ENCODE measurements at places on chromosomes 7 and 10.

- peak; percentile 12 for DNase-seq
These were observed 3.4 kb downstream of the PRXL2A start for GRCh38 chr10:80411681-80412220.

- no peak for DNase-seq
These were observed 69.5 kb upstream of the CDK13 start for GRCh38 chr7:39880556-39880955.

GRCh38 chr10:109126016-109126415 is 797.3 kb downstream of the XPNPEP1 start:
- no peak for DNase-seq

GRCh38 chr7:94366832-94367231 is 27.9 kb upstream of the COL1A2 start:
- DNase-seq, result no peak

GRCh38 chr10:61835946-61836887 is 65.3 kb upstream of the ARID5B start:
- no peak for DNase-seq

DNA sequence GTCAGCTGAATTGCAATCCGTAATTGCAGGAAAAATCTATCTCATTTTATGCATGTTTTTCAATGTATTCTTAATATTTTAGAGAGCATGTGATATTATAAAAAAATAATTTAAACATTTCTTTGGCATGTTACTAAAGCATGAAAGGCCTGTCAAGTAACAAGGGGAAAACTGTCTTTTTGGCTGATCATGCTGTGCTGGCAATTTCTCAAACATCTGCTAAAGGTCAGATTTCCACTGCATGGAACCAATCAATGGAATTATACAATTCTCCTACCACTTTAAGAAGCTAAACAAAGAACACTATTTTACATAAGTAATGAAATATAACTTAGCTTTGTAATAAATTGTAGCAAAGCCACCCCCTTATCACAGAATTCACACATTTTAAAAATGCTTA is 49.4 kb downstream of the JMJD1C start:
- no peak for DNase-seq

- DNase-seq, result no peak
These were observed 775 bp upstream of the ABHD11 start for GRCh38 chr7:73739387-73739767.

DNA sequence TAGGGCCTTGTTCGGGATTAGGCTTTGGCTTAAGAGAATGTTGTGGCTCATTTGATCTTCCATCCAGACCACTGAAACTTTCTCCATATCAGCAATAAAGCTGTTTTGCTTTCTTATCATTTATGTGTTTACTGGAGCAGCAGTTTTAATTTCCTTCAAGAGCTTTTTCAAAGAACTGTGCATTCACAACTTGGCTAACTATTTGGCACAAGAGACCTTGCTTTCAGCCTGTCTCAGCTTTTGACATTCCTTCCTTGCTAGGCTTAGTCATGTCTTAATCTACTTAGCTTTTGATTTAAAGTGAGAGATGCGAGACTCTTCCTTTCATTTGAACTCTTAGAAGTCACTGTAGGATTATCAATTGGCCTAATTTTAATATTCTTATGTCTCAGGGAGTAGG is 19.1 kb upstream of the AKR1B1 start:
- DNase-seq, result no peak

DNA sequence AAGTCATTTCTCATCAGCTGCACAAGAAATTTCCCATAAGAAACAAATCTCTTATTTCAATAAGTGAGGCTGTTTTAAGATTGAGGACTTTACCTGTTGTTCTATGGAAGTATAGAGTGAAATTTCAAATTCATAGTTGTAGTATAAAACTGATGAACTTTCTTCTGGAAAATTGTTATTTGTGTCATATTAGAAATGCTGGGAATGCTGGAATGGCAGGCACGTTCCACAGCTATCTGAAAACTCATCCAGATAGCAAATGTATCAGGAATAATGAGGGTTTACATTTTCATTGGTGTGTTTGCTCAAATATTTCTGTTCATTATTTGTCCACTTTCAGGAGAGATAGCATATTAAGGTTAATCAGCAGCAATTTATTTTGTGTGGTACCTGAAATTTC is 40.8 kb downstream of the CPED1 start:
- DNase-seq, result no peak

- DNase-seq, result no peak
These were observed 48.4 kb upstream of the INPP5A start for GRCh38 chr10:132489053-132489703.

GRCh38 chr10:65796472-65796871 is 1129.4 kb upstream of the LRRTM3 start:
- no peak for DNase-seq

DNA sequence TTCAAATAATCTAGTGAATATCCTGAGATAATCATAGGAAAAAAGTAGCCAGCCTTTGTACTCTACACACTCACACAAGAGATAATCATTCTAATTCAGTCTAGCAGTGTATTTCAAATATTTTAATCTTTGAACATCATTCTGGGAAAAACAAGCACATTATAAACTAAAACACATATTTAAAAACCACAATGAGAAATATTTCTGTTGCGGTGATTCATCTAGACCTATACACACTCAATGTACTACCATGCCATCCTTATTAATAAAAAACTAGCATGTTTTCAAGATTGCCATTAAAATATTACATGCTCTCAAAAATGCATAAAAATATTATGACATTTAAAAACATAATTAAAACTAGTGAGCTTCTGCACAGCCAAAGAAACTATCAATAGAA is 11.8 kb downstream of the COG5 start:
- DNase-seq, result no peak

DNA sequence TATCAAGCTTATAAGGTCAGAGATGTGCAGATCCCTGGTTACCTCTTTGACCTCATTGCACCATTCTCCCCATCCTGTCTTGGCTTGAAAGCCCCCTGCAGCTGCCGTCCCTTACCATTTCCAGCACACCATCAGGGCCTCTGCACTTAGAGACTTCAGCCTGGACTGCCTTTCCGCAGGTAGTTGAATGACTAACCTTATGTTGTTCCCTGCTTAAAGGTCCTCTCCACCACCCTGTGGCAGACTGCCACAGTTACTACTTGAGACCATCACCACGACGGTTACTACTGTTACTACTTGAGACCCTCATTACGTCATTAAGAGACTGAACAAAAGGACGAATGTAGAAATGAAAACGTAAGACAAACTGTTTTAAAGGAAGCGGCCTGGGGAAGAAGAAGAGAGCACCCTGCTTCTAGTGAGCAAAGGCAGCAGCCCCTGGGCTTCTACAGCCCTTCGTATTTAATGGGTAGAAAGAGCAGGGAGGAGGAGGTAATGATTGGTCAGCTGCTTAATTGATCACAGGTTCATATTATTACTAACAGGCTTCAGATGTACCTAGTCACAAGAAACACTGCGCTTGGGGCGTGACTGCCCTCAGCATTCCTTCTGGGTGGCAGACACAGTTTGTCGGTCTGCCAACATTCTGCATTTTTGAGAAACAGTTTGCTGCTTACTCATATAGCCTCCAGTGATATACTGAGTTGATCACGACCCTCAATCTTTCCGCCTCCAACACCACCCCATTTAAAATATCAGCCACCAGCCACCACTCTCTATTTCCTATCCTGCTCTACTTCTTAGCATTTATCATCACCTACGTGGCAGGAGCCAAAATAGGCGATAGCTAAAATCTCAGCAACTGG is 74.1 kb upstream of the PARD3 start:
- no peak for DNase-seq

GRCh38 chr10:104391150-104391968 is 37.7 kb downstream of the CFAP58 start:
- peak; percentile 18 for DNase-seq

GRCh38 chr7:35695473-35695850 is 527 bp upstream of the HERPUD2 start:
- no peak for DNase-seq

DNA sequence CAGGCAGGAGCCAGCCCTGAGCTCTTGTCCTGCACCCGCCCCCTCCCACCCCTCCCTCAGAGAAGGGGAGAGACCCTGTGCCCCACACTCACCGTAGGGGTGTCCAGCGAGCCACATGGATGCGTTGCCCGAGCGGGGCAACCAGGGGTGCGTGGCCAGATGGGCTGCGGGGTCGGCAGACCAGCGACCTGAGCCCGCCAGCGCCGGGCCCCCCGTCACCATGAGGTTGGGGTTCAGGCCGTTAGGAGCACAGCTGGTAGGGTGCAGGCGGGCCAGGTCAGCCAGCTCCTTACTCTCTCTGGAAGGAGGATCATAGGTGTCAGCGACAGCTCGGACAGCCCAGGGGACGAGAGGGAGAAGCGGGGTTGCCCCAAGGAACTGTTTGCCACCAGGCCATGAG is 46.4 kb downstream of the TNRC18 start:
- DNase-seq, result no peak

GRCh38 chr7:2870471-2870931 is 26.4 kb upstream of the GNA12 start:
- peak; percentile 81 for DNase-seq
